Right lobe of liver (tissue), 6 donors: ENCODE measurements at places on chromosomes 7 and 10. TPM values are rescaled to one million over a fixed set of nuclear protein-coding genes. Genes with fewer than 3 reads are reported as not detected.

GRCh38 chr7:106111655-106112117 is 426 bp downstream of the SYPL1 start:
- H3K4me1 ChIP-seq = peaks cover 33% of the 10 kb centered on the region
- peak overlapping the region; percentile 54 for H3K4me3 ChIP-seq
- no peaks in the 10 kb centered on the region for H3K36me3 ChIP-seq
- H3K27me3 ChIP-seq = no peaks in the 10 kb centered on the region
- peak; percentile 88 for DNase-seq
- peak overlapping the region; percentile 98 for H3K27ac ChIP-seq

DNA sequence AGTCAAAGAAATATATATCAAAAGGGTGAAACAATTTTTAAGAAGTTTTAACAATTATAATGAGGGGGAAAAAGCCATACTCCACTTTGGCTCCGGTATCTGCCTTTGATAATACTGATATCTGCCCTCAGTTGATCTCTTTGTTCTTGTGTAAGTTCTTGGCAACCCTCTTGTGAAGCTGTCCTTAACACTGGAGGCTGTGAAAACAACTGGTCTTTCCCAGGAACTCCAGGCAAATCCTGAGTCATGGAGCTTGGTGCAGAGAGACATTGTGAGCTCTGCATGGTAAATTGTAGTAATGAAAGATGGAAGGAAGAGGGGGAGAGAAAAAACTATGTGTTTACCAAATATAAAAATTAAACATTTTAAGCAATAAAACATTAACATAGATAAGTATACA is 11.9 kb upstream of the ERVW-1 start:
- H3K27ac ChIP-seq = no peak overlapping the region
- no peak overlapping the region for H3K4me3 ChIP-seq
- no peak for DNase-seq
- H3K36me3 ChIP-seq = peaks cover 60% of the 10 kb centered on the region

DNA sequence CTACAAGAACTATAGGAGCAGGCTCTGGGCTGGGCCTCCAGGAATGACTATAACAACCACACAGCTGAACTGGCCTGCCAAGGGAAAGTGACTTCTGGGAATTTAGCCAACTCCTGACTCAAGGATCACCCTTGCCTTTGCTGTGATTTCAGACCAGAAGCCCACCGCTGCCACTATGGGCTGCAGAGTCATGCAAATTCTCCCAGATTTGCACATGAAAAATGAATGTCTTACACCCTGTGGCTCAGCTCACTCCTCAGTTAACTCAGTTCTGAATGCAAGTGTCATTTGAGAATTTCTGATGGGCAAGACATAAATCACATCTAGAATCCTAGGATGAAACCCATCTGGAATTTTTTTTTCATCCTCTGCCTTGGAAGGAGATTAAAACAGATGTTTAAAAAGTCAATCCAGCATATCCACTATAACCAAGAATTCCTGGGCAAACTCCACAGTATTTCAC is 186.5 kb upstream of the BET1 start:
- H3K36me3 ChIP-seq = no peaks in the 10 kb centered on the region
- no peak overlapping the region for H3K27ac ChIP-seq
- no peak overlapping the region for H3K4me3 ChIP-seq
- H3K27me3 ChIP-seq = no peaks in the 10 kb centered on the region
- no peaks in the 10 kb centered on the region for H3K4me1 ChIP-seq

DNA sequence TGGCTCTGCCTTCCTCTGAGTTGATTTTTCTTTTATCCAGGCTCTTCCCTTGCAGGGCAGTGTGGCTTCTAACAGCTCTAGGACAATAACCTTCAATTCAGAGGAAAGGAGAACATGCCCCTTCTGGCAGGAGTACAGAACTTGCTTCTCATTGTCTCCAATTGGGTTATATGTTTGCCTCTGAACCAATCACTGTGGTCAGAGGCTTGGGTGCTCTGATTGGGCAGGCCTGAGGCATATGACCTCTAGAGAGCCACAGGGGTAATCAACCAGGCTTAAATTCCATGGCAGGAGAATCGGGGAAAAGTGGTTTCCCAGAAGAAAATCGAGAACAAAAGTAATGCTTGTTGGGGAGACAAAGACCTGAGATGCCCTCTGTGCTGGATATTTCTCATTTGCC is 240.0 kb downstream of the REEP3 start:
- DNase-seq = no peak
- H3K4me3 ChIP-seq = no peak overlapping the region
- no peaks in the 10 kb centered on the region for H3K4me1 ChIP-seq
- no peak overlapping the region for H3K27ac ChIP-seq

GRCh38 chr10:29809383-29809782 is 174.6 kb upstream of the SVIL start:
- peaks cover 40% of the 10 kb centered on the region for H3K4me1 ChIP-seq
- no peak overlapping the region for H3K27ac ChIP-seq
- H3K4me3 ChIP-seq = no peak overlapping the region
- H3K27me3 ChIP-seq = no peaks in the 10 kb centered on the region
- H3K36me3 ChIP-seq = no peaks in the 10 kb centered on the region
- no peak for DNase-seq

- H3K36me3 ChIP-seq = peaks cover 21% of the 10 kb centered on the region
- H3K27ac ChIP-seq = no peak overlapping the region
- DNase-seq = no peak
- no peaks in the 10 kb centered on the region for H3K27me3 ChIP-seq
- H3K4me1 ChIP-seq = no peaks in the 10 kb centered on the region
- no peak overlapping the region for H3K4me3 ChIP-seq
Measured at GRCh38 chr10:80268266-80268665, 21.2 kb downstream of the MAT1A start.

DNA sequence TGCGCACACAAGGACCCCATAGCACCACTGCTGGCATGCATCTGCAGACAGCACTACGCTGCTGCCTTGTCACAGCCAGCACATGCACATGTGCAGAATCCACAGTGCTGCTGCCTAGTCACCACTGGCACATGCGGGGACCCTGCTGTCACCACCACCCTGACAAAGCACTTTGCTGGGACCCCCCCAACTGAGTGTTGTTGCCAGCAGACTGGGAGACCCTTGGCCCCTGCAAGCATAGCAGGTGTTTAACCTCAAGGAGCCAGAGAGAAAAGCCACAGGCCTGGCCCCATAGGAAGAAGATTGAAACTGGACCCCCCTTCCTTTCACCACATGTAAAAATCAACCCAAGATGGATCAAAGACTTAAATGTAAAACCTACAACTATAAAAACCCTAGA is 211.2 kb downstream of the ITGB1 start:
- H3K4me1 ChIP-seq = no peaks in the 10 kb centered on the region
- no peaks in the 10 kb centered on the region for H3K27me3 ChIP-seq
- H3K4me3 ChIP-seq = no peak overlapping the region

DNA sequence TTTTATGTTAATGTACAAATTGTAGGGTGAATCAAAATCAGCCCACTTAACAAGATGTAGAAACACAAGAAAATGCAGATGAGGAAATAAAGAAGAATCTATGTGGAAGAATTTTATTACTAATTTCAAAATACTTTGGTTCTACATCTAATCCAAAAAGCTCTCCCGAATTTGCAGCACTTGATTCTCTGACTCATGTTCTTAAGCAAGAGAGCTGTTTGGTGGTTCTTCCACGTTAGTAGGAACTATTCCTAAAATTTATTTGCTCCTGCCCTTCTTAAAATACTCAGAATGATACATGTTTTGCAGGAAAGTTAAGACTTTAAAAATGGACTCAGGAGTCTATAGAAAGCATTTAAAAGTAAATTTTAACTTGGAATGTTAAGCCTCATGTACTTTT is 91.8 kb downstream of the ZMYND11 start:
- no peaks in the 10 kb centered on the region for H3K27me3 ChIP-seq
- H3K27ac ChIP-seq = no peak overlapping the region
- H3K4me3 ChIP-seq = no peak overlapping the region
- no peaks in the 10 kb centered on the region for H3K4me1 ChIP-seq
- no peaks in the 10 kb centered on the region for H3K36me3 ChIP-seq
- no peak for DNase-seq

DNA sequence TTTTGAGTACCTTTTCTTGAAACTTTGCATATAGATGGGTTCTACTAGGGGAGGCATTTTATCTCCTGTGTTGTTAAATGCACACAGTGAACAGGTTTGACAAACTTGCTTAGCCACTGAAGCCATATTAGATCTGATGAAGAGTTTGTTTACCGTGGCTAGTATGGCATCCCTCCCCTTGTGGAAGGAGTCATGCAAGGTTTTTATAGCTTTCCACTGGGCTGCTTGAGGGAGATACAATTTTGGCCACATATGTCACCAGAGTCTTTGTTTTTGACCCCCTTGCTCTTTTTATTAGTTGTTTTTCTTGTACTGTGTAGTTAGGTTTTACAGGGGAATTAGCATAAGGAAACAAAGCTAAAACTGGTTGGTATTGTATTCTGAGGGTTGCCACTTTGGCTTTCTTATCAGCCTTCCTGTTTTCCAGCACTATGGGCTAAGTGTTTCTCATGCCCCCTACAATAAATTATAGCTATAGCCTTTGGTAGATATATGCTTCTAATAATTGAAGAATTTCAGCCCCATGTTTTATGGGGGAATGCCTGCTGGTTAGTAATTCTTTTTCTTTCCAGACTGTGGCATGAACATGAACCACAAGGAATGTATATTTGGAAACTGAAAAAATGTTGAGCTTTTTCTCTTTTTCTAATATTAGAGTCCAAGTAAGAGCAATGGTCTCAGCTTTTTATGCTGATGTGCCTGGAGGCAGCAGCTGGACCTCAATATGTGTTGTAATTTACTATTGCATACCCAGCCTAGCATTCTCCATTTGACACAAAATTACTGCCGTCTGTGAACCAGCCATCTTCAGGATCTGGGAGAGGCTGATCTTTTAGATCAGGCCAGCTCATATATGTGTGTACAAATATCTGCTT is 18.4 kb upstream of the STEAP2 start:
- DNase-seq = no peak
- no peaks in the 10 kb centered on the region for H3K27me3 ChIP-seq
- no peak overlapping the region for H3K4me3 ChIP-seq
- H3K27ac ChIP-seq = no peak overlapping the region
- H3K4me1 ChIP-seq = no peaks in the 10 kb centered on the region

DNA sequence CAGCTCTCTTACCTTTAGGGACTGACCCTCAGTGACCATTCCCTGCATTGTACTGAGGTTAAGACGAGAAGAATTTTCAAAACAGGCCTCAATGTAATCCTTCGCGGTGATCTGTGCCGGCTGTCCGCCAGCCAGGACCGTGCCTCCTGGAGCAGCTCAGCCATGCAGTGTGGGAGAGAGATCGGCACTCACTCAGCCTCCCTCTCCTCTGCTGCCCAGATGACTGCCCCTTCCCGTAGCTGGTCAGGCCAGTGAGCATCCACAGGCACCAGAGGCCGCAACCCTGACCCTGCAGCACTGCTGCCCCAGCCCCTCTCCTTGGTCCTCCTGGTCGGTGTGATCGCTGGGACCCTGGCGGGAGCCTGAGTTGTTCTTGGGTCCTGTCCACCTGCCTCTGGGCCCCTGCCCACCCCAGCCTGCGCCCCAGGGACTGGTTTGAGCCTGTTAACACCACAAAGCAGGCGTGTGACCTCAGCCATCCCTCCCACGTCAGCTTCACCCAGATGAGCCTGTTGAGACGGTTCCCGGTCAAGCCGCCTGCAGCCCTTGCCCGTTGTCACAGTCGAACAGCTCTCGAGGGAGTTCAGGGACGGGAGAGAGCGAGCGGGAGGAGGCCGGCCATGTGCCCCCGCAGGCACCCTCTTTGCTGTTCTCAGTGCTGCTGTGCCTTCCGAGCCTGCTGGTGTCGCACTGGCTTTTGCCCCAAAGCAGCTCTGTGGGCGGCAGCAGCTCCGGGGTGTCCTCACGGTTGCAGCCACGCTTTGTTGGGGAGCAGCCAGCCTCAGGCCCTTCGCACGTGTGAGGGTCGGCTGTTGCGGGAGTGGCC is 37.2 kb downstream of the NKX6-2 start:
- no peak overlapping the region for H3K27ac ChIP-seq
- no peaks in the 10 kb centered on the region for H3K27me3 ChIP-seq
- no peak overlapping the region for H3K4me3 ChIP-seq
- DNase-seq = no peak
- H3K36me3 ChIP-seq = peaks cover 13% of the 10 kb centered on the region

DNA sequence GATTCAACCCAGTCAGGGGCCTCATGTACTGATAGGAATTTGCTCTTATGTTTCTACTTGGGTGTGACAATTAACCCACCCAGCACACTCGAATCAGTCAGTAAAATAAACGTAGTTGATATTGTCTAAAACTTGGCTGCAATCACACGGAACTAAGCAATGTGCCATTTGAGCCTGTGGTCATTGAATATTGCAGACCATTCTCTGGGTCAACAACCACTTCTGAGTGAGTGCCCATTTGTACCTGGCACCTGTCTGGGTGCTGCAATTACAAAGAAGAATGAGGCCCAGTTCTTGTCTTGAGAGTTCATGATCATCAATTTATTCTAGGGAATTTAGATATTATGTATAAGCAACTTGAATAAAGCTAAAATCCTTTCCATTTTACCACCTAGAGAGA is 29.8 kb downstream of the NPY start:
- H3K4me3 ChIP-seq = no peak overlapping the region
- H3K27me3 ChIP-seq = no peaks in the 10 kb centered on the region
- no peaks in the 10 kb centered on the region for H3K36me3 ChIP-seq
- no peak for DNase-seq

DNA sequence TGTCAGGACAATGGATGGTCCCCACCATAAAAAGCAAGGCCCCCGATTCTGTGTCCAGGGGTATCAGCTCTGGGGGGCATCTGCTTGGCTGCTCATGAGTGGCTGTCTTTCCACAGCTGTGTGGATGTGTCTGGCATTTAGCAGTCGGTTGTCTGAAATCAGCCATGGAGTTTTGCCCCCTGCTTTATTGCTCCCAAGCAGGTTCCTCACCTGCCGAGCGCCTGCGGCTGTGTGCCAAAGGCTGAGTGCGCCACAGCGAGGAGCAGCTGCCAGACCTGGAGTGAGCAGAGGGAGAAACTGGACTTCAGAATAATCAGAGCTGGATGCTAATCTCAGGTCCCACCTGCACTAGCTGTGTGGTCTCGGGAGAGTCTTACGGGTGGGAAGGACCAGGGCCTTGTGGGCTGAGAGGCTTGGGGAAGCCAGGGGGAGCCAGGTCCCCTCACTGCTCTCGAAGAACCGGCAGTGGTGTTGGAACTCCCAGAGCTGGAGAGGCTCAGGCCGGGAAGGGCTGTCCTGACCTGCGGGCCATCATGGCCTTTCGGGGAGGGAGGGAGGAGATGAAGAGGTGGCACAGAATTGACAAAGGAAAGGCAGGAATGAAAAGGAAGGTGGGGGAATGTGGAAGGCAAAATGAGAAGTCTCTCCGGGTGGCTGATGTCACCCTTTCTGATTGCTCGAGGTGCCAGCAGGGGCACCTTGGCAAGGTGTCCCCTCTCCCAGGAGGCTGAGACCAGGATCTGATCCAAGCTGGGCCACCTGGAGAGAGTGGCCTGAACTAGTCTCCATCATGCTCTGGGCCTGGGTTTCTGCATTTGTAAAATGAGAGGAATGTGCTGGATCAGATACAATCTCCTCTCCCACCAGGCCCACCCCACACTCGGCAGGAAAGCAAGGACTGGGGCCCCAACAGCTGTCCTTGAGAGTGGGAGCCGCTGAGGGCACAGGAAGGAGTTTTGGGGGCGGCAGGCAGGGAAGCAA is 30.2 kb upstream of the LEP start:
- no peak overlapping the region for H3K4me3 ChIP-seq
- no peak overlapping the region for H3K27ac ChIP-seq

HOXA1 gene
- 0.09 TPM for total RNA-seq

NOD1 gene
- total RNA-seq = 2.8 TPM

LIPF gene
- not detected for total RNA-seq

ANKRD61 gene
- total RNA-seq = not detected

WEE2 gene
- total RNA-seq = not detected

CUL2 gene
- 17.0 TPM for total RNA-seq

GATA3 gene
- 0.93 TPM for total RNA-seq

CTAGE4 gene
- total RNA-seq = 3.2 TPM

STEAP4 gene
- 26.1 TPM for total RNA-seq
